CD4-positive, alpha-beta T cell treated with Interleukin-6 at 100 ng/mL for 8 hours (primary cell): ENCODE measurements at places on chromosomes 5 and 9.

DNA sequence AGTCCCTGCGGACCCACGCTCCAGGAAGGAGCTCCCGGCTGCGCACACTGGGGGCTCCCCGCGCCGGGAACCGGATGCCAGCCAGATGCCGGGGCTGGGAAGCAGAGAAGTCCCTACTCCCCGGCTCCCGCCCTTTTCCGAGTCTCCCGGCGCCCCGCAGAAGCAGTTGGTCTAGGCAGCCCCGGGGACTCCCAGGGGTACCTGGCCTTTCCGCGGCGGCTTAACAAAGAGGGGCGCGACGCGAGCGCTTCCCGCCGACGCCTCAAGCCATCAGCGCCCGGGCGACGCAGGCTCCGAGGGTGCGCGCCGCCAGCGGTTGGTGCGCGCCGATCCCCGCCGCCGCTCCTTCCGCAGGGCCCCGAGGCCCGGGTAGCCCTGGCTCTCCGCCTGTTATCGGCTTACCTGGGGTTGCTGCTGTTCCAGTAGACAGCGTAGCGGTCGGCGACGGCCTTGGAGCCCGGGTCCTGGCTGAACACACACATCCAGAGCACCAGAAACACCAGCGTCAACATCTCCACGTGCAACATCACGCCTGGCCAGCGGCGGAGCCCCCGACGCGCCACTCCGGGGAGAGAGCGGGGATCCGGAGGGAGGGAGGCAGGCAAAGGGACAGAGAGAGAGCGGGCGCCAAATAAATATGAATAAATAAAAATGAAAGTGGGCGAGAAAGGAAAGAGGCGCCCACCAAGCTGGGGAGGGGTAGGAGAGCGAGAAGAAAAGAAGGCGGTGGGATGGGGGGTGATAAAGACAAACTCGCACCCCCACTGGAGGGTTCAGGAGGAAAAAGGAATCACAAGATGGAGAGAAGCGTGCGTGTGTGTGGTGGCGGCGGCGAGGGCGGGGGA is 428 bp downstream of the EFNA5 start:
- DNase-seq: no peak

DNA sequence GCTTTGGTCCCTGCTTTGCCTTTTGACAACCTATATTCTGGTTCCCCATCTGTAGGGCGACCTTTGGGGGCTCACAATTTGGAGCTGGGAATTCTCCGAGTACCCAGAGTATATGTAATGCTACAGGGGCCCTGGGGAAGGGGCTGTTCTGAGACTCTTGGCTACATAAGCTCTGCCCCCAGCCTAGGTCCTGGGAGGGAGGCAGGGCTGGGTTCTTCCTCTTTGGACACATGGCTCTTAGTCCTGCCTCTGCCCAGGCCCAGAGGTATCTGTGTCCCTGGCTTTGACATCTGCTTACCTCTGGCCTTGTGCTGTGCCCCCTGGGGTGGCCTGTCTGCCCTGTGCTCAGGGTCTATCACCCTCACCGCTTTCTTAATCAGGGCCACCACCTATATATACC is 181.6 kb downstream of the CACNA1B start:
- no peak for DNase-seq

DNA sequence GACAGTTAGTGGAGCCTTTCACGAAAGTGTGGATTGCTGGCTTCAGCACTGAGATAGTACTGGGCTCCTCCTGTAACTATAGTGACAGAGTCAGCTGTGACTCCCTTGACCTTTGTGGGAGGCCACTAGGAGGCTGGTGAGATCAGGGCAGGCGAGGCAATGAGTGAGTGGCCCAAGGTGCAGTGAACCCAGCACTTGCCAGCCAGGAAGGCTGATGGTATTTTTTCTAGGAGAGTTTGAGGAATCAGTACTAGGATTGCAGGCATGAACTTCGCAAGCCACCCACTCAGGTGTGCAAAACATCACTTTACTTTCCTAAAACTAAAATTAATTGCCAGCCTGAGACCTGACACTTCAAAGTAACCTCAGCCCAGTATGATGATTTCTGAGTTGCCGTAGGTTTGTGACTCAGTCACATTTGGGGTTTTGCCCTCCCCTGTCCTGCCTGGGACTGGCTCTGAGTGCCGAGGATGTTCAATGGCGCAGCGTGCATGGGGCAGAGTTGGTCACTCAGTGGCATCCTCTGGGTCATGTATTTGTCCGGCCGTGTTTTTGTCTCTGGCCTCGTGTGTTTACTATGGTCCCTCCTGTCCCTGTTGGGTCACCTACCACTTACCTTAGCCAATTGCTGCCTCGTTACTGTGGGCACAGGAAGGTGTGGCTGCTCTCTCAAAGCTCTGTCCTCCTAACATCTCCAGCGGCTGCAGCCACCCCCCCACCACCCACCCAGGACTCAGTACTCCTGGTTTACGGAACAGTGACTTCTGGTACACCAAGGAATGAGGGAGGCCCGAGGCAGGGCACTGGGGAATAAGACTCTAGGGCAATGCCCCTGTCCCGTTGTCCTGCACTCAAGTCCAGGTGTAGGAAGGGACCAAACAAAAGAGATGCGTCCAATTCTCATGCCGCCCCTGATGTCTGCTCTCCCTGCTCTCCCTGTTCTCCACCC is 67.2 kb downstream of the IL31RA start:
- no peak for DNase-seq

DNA sequence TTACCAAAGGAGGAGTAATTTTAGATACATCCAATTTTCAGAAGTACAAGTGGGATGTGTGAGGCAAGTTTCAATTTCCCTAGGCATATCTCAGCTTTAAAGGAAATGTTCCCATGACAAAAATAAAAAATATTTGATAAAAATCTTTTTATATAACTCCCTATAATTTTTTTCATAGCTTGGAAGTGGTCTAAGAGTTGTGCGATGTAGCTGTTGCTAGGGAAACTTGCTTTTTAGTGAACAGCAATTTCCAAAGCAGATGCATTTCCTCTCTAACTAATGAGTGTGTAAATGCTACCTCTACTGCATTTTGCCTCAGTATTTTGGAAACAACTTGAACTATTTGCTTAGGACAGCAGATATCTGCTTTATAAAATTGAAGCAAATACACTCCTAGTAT is 39.6 kb downstream of the MACIR start:
- DNase-seq: no peak

GRCh38 chr9:86459191-86459590 is 105.0 kb upstream of the TUT7 start:
- DNase-seq: no peak

- no peak for DNase-seq
Observed at GRCh38 chr5:74570250-74570649, 70.3 kb downstream of the ENC1 start.

GRCh38 chr5:19370655-19371386 is 617.2 kb downstream of the CDH18 start:
- DNase-seq: no peak

- DNase-seq: no peak
Observed at GRCh38 chr5:87278590-87279100, 11.0 kb downstream of the RASA1 start.

DNA sequence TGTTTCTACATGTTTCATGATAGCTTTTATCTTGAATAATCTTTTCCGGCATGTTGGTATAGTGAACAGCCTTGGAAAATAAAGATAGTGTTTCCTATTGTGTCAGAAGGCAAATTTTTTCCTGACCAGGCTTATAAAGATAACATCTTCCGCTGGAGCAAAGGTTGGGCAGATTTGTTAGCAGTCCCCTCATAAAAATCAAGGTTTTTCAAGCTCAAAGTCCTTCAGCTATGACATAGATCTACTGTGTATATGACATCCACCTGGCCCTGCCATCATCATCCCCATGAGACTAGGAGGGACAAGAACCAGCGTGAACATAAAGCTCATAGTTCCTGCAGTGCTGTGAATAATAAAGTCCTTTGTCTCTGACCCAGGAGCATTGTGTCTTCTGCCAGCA is 30.4 kb upstream of the OTULINL start:
- no peak for DNase-seq

- DNase-seq: no peak
Observed at GRCh38 chr5:555058-555623, 30.9 kb upstream of the SLC9A3 start.

GRCh38 chr5:66807743-66808142 is 211.6 kb downstream of the MAST4 start:
- DNase-seq: no peak

DNA sequence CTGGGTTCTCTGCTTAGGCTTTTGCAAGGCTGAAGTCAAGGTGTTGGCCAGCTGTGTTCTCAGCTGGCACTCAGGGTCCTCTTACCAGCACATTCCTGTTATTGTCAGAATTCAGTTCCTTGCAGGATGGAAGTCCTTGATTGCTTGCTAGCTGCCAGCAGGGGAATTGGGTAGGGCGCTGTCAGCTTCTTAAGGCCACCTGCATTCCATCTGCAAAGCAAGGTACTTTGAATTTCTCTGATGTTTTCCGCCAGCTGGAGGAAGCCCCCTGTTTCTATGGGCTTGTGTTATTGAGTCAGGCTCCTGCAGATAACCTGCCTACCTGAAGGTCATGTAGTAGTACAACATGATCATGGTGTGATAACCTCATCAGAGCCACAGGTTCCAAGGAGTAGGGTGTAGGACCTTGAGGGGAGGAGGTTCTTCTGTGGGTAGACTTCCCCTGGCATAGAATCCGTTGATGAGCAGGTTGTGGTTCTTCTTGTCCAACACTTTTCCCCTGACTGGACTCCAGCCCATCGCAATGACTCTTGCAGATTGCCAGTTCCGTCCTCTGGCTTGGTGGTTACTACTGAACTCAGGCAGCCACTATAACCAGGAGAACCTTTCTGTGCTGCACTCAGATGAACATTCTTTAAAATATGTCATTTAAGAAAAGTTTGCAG is 6.8 kb downstream of the TENT4A start:
- DNase-seq: no peak

- DNase-seq: no peak
Observed at GRCh38 chr5:54990841-54991258, 5.5 kb upstream of the ESM1 start.

DNA sequence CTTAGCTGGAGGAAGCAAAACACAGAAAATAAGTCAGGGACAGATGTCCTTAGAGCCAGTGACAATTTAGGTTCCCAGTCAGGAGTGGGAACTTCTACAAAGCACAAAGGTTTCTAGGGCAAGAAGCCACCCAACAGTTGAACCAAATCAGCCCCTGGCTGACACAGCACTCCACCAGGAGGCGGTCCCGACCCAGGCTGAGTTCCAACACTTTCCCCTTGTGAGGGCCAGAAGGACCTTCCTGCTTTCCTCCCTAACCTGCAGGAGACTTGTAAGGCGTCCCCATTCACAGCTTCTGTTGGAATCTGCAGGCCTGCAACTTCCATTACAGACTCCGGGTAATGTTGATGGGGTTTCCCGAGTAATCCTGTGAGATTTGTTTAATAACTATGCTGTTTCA is 416.4 kb upstream of the IRX1 start:
- DNase-seq: no peak

DNA sequence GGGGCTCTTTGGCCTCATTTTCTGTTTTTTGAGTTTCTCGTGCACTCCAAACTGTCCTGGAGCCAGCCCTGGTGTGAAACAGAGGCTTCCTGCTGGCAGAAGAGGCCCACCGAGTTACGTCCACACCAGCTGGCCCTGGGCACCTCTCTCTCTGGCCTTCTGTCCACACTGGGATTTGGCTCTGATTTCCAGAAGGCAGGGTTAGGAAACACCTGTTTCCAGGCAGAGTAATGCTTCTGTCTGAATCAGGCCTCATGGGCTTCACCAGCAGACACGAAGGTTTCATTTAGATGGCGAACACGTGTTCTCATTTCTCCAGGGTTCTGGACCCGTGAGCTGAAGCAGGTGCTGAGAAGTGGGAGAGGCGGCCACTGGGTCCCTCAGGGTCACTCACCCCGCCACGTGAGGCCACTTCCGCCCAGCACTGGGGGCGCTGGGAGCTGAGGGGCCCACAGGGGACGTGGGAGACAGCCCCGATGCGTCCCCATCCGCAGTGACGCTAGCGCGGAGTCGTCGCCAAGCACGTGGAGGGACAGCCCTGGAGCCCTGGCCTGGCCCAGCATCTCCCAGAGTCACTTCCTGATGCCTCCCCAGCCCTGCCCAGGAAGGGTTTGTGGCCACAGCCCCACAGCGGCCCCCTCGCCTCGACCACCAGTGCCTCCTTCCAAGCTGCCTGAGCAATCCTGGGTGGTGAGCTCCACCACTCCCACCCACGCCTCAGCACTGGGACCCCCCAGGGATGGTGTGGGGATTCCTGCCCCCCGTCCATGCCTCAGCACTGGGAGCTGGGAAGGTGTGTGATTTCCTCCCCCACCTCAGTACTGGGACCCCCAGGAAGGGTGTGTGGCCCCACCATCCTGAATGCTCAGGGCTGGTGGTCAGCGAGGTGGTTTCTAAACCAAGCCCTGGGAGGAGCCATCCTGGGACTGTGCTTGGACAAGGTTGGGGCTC is 4.9 kb upstream of the LRRC14B start:
- no peak for DNase-seq
